Motor neuron (in vitro differentiated cells): ENCODE measurements at places on chromosomes 3 and 15.

- ATAC-seq: no peak
Measured at GRCh38 chr3:184110316-184110725, 13.5 kb downstream of the HTR3E start.

DNA sequence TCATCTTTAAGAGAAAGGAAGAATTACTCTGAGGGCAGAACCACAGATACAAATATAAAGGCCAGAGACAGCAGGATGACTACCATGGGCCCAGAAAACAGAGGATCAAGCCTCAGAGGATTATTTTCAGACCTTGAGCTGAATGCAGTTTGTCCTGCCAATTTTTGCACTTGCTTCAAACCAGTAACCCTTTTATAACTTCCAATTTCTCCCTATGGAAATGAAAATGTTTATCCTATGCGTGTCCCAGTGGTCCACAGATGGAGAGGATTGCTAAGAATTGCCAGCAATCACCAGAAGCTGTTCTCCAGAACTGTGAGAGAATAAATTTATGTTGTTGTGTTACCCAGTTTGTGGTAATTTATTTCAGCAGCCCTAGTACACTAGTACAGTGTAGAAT lies 26.4 kb upstream of the MME start:
- no peak for ATAC-seq

- peak; percentile 33 for ATAC-seq
Measured at GRCh38 chr3:40720863-40721262, 196.1 kb downstream of the ZNF621 start.

- ATAC-seq: no peak
Measured at GRCh38 chr3:158279609-158280008, 169.7 kb downstream of the RSRC1 start.

- no peak for ATAC-seq
Measured at GRCh38 chr3:1348547-1348946, 255.7 kb downstream of the CNTN6 start.

- peak; percentile 44 for ATAC-seq
Measured at GRCh38 chr3:70726096-70726938, 413.9 kb upstream of the MDFIC2 start.

DNA sequence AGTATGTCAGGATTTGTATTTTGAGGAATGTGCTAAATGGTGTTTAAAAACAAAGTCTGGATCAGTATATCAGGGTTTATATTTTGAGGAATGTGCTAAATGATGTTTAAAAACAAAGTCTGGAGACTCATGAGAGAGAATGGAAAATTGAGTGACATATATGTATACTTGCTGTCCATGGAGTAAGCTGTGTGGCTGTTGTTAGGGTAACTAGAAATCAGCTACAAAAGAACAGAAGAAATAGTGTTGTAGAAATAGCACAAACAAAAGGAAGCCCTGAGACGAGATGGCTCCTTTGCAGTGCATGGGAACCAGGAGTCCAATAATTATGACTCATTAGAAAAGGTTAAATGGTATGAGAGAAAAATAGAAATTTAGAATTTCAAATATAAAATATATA lies 282.7 kb upstream of the MANF start:
- ATAC-seq: no peak

DNA sequence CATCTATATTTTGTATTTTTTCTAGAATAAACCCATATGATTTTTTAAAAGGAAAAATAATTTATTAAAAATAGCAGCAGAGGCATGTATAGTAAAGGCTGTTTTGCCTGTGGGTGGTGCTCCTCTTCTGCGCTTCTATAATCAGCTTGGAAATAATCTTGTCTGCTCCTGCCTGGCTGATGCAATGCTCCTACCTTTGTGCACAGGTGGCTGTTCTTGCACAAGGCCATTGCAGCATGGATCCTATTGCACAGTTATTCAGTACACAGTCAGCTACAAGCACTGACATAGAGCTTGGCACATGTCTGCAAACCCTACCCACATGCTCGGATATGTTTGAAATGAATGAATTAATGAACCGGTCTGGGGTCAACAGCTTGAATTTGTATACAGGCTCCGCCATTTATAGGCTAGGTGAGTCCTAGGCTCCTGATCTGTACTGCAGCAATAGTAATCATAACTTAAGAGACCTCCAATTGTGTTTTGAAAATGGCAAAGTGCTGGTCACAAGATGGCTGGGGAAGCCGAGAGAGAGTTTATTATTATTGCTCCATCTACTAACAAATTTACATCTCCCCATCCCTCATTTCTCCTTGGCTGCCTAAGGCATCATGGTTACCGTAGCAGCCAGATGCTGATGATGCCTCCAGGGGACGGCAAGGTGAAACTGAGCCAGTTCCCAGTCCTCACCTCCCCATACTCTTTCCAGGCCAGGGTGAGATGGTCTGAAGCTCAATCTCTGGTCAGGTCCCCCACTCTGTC lies 532 bp upstream of the RTP1 start:
- ATAC-seq: peak; percentile 36

DNA sequence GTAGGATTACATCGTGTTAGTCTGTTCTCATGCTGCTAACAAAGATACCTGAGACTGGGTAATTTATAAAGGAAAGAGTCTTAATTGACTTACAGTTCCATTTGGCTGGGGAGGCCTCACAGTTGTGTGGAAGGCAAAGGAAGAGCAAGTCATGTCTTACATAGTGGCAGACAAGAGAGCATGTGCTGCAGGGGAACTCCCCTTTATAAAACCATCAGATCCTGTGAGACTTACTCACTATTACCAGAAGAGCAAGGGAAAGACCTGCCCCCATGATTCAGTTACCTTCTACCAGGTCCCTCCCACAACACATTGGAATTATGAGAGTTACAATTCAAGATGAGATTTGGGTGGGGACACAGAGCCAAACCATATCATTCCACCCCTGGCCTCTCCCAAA lies 3.4 kb downstream of the SLC25A26 start:
- ATAC-seq: no peak

DNA sequence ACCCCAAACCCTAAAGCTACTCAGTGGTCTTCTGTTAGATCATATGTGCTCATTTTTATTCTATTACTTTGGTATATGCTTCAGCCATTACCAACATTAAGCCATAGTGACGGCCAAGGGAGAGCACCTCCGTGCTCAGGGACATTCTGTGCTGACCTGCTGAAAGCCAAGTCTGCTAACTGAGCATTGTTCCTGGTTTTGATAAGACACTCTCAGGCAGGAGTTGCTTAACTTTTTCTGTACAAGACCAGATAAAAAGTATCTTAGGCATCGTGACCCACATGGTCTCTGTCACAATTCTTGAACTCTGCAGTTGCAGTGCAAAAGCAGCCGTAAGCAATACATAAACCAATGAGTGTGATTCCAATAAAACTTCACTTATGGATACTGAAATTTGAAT lies 100.6 kb downstream of the KLHL25 start:
- ATAC-seq: no peak

- no peak for ATAC-seq
Measured at GRCh38 chr3:69209413-69209812, 87.0 kb upstream of the LMOD3 start.

DNA sequence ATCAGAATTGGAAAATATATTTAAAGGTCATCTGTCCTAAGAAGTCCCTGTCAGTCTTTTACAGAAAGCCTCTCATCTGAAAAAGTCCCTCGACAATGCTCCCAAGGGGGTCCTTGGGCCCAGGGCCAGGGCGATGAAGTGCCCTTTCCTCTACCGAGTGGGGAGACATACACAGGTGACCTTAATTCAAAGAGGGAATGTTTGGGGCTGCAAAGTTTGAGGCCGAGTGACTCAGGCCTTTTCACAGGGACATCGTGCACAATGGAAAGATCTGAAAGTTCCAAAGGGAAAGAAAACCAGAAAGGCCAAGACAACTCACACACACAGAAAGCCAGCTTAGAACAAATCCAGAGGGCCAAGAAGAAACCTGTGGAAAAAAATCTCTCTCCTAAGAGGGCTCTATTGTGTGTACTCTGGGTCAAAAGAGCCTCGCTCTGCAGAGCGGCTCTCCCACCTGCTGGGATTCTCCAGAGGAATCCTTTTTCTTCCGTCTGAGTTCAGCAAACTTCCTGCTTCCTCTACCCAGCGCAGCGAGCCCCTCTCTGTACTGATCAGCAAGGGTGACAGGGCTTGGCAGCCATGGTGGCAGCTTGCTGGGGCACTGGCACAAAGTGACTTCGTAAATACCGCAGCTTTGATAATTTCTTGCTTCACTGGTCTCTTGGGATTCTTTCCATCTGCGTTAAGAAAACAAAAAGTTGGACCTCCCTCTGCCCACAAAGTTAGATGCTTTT lies 259.1 kb downstream of the OPA1 start:
- no peak for ATAC-seq

GRCh38 chr3:71310980-71311660 lies 272.4 kb downstream of the FOXP1 start:
- peak; percentile 38 for ATAC-seq

DNA sequence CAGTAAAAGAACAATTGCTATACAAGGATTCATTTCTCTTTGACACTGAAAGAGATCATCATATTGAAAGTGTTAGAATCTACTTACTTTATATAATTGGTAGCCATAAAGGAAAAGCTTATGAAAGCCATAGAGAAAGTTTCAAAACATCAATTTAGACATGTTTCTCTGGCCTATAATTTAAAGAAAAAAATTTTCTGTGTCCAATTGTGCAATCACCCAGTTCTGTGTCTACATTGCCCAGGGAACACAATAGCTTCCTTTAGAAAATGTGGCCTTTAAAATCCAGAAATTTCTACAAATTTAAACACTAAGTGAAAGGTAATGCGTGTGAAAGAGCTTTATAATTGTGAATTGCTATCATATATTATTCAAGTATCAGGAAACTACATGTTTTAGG lies 259.2 kb downstream of the GBE1 start:
- ATAC-seq: no peak

DNA sequence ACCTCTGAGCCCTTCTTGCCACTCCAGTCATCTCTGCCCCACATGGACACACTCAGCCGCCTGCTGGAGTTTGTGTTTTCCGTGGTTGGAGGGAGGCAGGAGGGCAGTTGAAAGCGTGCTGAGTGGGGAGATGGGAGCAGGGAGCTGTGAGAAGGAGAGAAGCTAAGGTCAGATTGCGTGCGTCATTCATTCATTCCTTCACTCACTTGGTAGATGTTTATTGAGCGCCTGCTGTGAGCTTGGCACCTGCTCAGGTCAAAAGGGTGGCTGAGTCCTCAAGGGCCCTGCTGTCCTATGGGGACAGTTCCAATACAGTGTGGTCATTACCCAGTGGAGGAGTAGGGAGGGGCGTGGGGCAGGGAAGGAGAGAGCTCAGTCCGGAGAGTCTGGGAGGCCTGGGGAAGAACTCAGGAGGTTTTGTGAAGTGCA lies 23.5 kb downstream of the LIMD1 start:
- ATAC-seq: no peak

- ATAC-seq: peak; percentile 42
Measured at GRCh38 chr3:39990532-39990931, 181.1 kb downstream of the MYRIP start.

DNA sequence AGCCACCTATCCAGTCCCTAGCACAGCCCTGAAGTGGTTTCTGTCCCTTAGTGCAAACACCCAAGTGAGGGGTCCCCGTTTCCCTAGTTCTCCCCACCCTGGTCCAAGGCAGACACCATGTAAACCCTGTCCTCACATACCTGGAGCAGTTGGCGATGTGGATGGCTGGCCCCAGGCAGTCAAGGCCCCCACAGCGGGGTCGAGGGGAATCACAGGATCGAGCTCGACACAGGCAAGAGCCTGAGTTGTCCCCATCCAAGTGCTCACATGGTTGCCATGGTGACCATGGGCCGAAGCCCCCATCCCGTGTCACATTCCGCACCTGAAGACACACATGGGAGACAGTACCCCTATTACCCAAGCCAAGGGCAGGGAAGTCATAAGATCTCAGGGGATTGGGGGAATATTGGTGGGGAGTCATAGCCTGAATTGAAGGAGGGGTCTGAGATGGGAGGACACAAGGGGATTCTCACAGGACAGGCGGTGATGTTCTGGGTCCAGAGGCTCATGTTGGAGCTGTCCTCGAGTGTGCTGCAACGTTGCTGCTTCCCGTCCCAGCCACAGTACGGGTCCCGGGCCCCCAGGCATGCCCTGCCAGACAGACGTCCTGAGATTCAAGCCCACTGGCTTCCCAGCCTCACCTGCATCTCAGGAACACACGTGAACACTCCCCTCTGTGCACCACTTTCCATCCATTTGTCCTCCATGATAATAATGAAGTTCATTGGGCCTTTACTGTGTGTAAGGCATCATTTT lies 112.1 kb downstream of the SEMA5B start:
- ATAC-seq: no peak

- ATAC-seq: no peak
Measured at GRCh38 chr3:126956361-126956760, 26.6 kb upstream of the PLXNA1 start.

DNA sequence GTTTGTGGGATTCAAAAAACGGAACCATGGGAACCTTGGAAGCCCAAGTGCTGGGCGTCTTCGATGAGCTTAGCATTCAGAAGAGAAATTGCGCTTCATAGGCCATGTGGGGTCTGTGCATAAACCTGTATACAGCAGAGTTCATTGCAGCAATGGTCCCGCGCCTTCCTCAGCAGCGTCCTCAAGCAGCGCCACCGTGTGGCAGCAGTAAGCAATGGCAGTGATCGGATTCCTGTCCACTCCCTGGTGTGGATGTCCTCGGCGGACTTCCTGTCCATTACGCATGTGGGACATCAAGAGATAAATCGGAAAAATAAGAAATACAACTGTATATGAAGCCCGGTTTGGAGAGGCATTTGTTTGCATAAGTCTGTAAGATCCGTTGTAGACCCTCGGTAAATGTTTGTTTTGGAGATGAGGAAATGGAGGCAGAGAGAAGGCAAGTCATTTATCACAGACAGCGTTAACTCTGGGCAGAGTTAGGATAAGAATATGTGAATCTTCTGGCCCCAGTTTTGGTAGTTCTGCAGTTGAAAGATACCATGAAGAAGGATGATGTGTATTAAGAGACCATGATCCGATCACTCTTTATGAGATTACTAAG lies 57.7 kb downstream of the CNTN4 start:
- no peak for ATAC-seq

DNA sequence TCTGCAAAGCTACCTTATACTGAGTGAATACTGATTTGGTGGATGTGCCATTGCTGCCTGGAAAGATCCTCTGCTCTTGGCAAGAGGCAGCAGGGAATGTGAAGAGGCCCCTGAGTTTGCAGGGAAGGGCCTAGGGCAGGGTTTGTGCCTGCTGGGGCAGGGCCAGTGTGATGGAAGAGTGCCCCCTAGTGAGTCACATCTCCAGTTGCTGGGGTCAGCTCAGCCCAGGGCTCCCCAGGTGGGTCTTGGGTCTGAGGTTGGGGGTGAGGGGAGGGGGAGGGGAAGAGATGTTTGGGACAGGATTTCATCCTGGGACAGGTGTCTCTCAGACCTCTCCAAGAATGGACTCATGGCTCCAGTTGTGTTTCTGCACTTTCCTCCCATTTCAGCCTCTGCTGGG lies 4.1 kb upstream of the AMOTL2 start:
- ATAC-seq: no peak

- ATAC-seq: no peak
Measured at GRCh38 chr3:165814380-165814779, 22.8 kb downstream of the BCHE start.
